Cardiac fibroblast (primary cell): ENCODE measurements at places on chromosomes 11 and 22.

GRCh38 chr11:16195651-16196050 is 160.7 kb downstream of the SOX6 start:
- DNase-seq, result peak; percentile 5

- DNase-seq, result peak; percentile 61
Measured at GRCh38 chr11:77959434-77959833, 35.0 kb downstream of the INTS4 start.

- no peak for DNase-seq
Measured at GRCh38 chr22:28268171-28268570, 349.1 kb upstream of the PITPNB start.

DNA sequence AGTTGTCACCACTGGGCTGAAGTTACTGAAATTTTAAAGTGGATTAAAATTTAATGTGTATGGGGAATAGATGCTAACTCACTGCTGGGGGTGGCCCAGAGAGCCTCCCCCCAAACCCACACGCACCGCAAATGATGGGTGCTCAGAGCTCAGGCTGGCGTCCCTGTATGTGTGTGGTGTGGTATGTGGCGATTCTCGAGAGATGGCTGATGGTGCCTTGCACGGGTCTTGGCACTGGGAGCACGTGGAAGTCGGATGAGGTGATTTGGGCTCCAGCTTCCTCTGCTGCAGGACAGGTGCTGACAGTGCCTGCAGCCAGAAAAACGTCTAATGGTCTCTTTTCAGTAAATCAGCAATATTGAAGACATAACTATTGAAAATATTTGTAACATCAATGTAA is 1473.3 kb downstream of the TBC1D22A start:
- no peak for DNase-seq

DNA sequence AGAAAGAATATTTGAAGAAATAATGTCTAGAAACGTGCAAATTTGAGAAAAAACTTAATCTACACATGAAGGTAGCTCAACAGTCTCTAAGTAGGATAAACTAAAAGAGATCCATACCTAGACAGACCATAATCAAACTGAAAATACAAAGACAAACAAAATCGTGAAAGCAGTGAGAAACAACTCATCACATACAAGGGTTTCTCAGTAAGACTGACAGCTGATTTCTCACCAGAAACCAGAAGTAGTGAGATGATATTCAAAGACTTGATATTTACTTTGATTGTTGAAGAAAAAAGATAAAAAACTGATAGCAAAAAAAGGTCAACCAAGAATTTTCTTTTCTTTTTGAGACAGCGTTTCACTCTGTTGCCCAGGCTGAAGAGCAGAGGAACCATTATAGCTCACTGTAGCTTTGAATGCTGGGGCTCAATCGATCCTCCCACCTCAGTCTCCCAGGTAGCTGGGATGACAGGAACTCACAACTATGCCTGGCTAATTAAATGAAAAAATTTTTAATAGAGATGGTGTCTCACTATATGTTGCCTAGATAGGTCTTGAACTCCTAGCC is 17.4 kb downstream of the NPAT start:
- no peak for DNase-seq

DNA sequence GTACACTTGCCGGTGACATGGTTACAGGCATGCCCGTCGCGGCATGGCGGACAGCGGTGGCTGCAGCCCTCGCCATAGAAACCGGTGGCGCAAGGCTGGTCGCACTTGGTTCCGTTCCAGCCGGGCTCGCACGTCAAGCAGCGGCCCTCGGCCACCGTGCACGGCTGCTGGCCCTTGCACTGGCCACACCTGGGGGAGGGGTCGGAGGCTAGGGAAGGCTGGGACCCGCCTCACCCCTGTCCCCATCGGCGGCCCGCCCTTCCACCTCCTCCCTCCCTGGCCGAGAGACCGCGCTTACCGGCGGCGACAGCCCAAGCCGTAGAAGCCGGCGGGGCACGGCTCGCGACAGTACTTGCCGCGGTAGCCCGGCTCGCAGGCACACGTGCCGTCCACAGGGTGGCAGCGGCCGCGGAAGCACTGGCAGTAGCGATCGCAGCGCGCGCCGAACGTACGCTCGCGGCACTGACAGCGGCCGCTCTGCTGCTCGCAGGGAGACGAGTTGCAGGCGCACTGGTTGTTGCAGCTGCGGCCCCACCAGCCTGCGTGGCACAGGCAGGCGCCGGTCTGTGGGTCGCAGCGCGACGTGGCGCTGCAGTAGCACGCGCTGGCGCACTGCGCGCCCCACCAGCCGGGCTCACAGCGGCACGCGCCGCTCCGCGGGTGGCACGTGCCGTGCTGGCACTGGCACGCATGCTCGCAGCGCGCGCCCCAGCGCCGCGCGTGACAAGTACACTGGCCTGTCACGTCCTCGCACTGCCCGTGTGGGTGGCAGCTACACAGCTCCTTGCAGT is 6.7 kb downstream of the SCARF2 start:
- DNase-seq, result no peak

GRCh38 chr11:89545691-89546090 is 54.5 kb upstream of the NOX4 start:
- DNase-seq, result no peak

- DNase-seq, result no peak
Measured at GRCh38 chr11:112455791-112456190, 195.1 kb upstream of the PLET1 start.

- no peak for DNase-seq
Measured at GRCh38 chr22:29032014-29032475, 29.6 kb downstream of the C22orf31 start.

GRCh38 chr22:46027211-46028105 is 50.5 kb upstream of the WNT7B start:
- no peak for DNase-seq

GRCh38 chr22:20970939-20971657 is 4.0 kb downstream of the AIFM3 start:
- DNase-seq, result no peak

- no peak for DNase-seq
Measured at GRCh38 chr22:46455446-46455845, 82.0 kb downstream of the CELSR1 start.

GRCh38 chr11:8989453-8989852 is 14.3 kb downstream of the NRIP3 start:
- peak; percentile 58 for DNase-seq
